Cardiac ventricle fibroblast (primary cell): ENCODE measurements at places on chromosomes 1 and 21. TPM values are rescaled to one million over a fixed set of nuclear protein-coding genes. Genes with fewer than 3 reads are reported as not detected.

The SLC41A1 gene
- total RNA-seq, result 20.7 and 23.2 TPM in 2 replicates

The RIMKLA gene
- total RNA-seq, result not detected in 2 replicates

The OR2T29 gene
- total RNA-seq, result not detected in 2 replicates

The PHC2 gene
- 116 and 130 TPM in 2 replicates for total RNA-seq

The LENEP gene
- not detected in 2 replicates for total RNA-seq

The KRTAP19-7 gene
- total RNA-seq, result not detected in 2 replicates

The LAMC2 gene
- total RNA-seq, result 2.2 and 3.3 TPM in 2 replicates

The IL19 gene
- not detected in 2 replicates for total RNA-seq

The BSND gene
- not detected in 2 replicates for total RNA-seq

The FAM131C gene
- total RNA-seq, result 0.75 TPM in 1 of 2 replicates, not detected in the other

The C8B gene
- total RNA-seq, result not detected in 2 replicates

The RAD54L gene
- total RNA-seq, result 0.62 and 1.1 TPM in 2 replicates

The ADAMTS1 gene
- 209 and 225 TPM in 2 replicates for total RNA-seq

The REN gene
- not detected in 2 replicates for total RNA-seq

The IGSF5 gene
- total RNA-seq, result not detected in 2 replicates

The TBX19 gene
- total RNA-seq, result 0.44 and 1.1 TPM in 2 replicates

The FCMR gene
- total RNA-seq, result 1.3 and 1.6 TPM in 2 replicates
